ENCODE measurements at places on chromosomes 3 and 15.

- DNase-seq = no peak
Measured at GRCh38 chr15:71272932-71273331, 157.7 kb downstream of the THSD4 start.

DNA sequence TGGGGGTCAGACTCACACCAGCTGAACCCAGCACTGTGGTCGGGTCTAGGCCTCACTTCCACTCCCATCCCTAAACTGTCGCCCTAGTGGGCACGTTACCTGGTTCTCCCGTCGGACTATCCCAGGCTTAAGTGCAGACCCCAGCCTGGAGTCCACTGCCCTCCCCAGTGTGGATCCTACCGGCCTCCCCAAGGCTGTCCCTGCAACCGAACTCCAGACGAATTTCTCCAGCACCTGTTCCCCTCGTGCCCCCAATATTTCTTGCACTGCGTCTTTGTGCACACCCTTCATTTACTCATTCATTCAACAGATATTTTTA lies 26.5 kb downstream of the SLC41A3 start:
- no peak for DNase-seq

DNA sequence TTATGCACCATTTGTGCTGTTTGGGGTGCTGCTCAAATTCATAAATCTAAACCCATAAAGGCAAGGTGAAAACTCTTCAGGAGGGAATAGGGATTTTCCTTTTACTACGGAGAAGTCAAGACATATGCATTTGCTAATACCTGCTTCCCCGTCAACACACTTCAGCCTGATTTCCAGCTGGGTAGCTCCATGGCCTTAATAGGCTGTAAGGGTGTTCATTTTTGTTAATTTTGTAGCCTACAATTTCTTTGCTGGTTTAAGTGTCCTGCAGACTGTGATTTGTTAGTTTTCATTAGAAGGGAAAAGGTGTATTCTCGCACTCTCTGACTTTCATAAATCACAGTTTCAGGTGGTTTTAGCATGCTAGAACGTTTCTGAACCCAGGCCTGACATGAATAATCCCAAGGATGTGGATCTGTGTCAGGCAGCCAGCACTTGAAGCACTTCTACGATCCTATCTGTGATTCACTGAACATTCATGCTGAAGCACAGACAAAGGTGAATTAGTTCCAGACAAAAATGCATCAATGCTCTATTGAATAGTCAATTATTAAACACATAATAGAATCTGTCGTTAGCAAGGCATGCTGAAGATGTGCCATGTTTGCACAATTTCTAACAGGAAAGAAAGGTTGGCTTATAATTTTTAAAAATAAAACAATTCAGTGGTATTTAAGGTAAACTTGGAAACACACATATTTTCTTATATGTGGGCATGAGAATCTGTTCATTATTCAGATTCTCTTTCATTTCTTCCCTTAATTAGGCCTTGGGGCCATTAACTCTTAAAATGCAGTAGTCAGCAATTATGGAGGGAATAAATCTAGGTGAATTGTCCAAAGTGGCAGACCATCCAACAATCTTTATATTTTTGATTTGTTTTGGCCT lies 17.9 kb upstream of the NMNAT3 start:
- no peak for DNase-seq

GRCh38 chr3:56467801-56468183 lies 475 bp downstream of the ERC2 start:
- no peak for DNase-seq

DNA sequence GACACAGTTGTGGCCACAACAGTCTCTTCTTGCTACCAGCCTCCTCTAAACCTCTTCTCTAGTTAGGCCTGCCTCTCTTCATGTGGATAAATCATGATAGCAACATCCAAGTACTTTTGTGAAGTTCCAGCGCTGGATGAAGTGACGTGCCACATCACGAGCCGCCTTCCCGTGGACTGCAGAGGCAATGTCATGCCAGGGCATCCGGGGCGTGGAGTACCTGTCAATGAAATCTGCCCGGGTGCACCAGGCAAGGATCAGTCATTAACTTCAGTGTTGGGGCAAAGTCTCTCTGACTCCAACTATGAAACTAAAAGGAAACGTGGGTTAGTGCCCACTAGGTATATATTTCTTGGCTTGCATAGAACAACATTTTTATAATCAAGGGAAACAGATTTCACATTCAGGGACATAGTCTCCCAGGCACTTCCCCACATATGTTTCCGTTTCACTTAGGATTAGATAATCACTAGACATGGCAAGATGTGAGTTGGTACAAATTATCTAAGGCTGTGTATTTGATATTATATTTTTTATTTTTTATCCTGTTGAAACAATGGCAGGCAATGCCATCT lies 133.6 kb downstream of the PLD1 start:
- no peak for DNase-seq

DNA sequence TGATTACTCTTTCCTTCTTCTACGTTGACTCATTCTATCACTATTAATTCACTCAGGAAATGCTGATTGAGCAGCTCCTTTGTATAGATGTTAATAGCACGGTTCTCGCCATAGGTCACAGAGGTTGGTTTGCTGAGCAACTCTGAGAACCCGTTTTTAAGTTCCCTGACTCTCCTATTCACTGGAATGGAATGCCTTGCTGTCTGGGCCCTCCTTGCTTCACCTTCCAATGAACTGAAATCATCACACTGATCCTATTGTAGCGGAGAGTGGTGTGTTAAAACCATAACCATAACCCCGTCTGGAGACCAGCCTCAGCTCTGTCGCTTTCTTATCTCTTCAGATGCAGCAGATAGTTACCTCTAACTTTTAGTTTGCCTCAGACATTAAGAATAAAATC lies 323.6 kb downstream of the GABRB3 start:
- DNase-seq = no peak

- no peak for DNase-seq
Measured at GRCh38 chr3:193145248-193145647, 95.8 kb upstream of the PLAAT1 start.

DNA sequence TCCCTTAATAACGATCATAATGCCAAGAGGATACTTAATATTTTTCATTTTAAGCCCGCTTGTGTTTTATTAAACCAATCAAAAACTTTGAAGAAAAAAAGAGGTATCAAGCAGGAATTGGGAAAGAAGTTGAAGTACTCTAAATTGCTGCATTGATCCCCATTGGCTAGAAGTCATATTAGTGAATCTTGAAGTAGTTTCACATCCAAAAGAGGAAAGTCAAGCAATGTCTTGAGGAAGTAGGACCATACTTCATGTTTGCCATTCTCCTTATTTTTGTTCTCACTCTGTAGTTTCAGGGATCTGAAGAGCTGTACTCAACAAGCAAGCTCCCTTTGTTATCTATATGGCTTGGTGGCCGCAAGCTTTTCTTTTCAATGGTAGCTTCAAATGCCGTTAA lies 2.2 kb downstream of the SCAANT1 start:
- DNase-seq = peak; percentile 68

GRCh38 chr3:144437989-144438388 lies 466.4 kb downstream of the DIPK2A start:
- no peak for DNase-seq

DNA sequence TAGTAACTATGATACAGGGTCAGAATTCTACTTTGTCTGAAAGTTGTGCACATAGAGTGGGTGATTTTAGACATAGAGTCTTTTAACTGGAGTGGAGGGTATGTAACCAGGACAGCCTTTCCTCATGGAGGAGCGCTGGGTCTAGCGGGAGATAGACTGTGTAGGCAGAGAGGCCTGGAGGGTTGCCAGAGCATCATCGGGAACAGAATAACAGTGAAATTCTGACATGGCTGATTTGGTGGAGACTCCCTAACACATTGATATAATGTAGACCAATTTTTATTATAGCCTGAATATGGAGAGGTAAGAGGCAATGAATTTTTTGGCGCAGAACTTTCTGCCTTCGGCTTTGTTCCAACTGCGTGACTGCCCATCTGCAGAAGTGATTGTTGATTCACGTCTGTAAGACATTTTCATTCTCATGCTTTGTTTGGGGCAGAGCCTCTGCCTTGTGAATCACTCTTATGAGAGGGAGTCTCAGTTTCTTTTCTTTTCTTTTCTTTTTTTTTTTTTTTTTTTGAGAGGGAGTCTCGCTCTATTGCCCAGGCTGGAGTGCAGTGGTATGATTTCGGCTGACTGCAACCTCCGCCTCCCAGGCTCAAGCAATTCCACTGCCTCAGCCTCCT lies 16.0 kb downstream of the LPP start:
- DNase-seq = no peak

DNA sequence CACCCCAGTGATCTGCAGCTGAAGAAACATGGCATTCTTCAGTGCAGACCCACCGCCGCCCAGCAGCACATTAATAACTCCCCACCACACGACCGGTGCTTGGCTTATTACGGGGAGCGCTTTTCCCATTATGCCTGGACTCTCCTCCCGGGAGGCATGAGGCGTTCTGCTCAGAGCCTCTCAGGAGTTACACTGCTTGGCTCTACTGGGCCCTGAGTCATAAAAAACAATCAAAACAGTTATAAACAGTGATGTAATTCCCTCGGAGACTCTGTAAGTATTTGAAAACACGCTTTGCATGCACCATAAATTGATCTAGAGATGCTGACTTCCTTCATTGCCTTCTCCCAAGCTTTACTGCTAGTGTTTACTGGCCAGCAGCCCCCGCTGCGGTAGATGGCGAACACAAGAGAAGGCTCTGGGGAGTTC lies 77.1 kb upstream of the SNRPA1 start:
- DNase-seq = no peak

DNA sequence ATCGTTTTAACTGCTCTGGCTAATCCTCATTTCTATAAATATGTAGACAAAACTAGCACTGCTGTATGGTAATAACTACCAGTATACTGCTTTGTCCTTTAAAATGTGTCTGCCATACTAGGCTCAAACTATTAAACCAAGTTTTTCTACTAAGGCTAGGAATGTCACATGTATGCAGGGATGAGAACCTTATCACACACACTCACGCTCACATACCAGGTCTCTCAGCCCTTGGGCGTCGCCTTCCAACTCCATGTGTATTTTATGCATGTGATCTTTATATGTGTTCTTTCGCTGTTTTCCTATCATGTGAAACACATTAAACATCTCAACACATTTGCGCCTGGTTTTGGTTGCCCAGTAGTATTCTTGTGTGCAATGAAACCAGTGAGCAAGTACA lies 32.6 kb downstream of the ATP2C1 start:
- no peak for DNase-seq

GRCh38 chr3:177053107-177053506 lies 144.2 kb downstream of the TBL1XR1 start:
- no peak for DNase-seq

DNA sequence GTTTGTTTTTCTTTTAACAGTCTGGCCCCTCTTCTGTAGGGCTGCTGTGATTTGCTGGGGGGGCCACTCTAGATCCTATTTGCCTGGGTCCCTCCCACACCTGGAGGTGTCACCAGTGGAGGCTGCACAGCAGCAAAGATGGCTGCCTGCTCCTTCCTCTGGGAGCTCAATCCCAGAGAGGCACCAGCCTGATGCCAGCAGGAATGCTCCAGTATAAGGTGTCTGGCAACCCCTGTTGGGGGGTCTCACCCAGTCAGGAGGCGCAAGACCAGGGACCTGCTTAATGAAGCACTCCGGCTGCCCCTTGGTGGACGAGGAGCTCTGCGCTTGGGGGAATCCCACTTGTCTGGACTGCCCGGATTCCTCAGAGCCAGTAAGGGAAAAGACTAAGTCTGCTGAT lies 118.3 kb downstream of the GAP43 start:
- DNase-seq = no peak

- no peak for DNase-seq
Measured at GRCh38 chr3:119315600-119316312, 21.6 kb downstream of the ARHGAP31 start.

- no peak for DNase-seq
Measured at GRCh38 chr3:52879581-52879980, 17.8 kb downstream of the STIMATE start.

DNA sequence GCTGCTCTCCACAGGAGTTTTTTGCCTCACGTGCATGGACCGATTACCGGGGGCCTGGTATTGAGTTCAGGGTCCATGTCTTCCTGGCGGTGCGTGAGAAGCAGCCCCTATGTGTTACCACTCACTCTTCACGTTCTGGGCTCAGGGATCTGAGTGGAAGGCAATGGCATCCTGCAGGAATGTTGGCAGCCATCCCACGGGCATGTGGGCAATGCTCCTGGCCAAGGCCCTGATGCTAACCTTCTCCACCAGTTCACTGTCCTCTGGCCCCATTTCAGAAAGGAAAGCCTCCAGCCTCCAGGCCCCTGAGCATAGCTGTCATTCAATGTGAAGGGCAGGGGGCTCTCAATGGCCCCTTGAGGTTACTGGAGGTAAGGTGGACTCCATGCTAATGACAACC lies 43.0 kb upstream of the KY start:
- DNase-seq = no peak

DNA sequence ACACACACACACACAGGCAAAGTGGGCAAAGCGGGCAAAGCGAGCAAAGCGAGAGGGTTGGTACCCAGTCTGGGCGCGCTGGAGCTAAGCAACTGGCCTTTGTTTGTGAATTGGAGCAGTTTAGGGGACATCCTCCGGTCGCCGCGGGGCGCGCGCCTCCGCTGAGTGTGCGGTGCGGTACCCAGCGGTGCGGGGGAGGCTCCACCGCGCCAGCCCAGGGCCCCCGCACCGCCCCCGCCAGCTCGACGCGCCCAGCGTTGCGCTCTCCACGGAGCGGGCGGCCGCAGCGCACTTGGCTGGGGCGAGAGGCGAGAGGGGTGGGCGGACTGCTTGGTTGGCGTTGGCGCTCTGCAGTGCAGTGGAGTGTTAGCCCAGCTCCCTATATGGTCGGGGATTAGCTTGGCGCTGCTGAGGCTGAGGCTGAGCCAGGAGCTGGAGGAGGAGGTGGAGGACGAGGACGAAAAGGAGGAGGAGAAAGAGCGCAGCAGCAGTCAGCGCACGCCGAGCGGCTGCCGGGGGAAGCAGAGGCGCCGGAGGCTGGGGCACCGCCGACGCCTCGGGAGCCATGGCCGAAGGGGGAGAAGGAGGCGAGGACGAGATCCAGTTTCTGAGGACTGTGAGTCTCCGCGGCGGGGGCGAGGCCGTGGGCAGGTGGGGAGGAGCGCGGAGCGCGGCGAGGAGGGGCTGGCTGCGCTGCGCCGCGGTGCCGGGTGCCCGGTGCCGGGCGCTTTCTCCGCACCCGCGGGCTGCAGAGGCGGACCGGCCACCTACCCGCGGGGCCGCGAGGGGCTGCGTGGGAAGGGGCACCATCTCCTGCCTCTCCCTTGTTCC lies at the start of gene RYR3:
RYR3 (plus strand) TSS at position 487 of the 831 bp plus-strand sequence; CDS start at position 566, 79 bp downstream.
- DNase-seq = no peak

DNA sequence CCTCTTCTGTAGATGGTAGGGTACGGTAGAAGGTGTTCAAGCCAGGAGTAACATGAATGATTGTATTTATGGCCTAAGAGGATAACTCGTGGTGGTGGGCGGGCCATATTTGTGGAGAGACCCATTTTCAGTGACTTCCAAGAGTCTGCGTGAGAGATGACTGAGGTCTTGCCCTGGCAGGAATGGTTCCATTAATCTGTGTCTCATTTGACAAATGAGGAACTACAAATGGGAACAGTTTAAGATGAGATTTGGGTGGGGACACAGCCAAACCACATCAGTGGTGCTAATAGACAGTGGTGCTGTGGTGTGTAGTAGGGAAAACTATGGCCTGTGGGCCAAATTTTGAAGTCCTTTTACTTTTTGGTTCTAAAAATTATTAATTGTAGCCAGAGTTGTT lies 47.1 kb downstream of the FLNB start:
- peak; percentile 67 for DNase-seq

- DNase-seq = no peak
Measured at GRCh38 chr3:119531151-119531550, 28.3 kb downstream of the CD80 start.

GRCh38 chr15:33215941-33216872 lies 21.7 kb upstream of the FMN1 start:
- peak; percentile 31 for DNase-seq

All from MV-4-11 (cell line).